ENCODE measurements at places on chromosomes 12 and 14. TPM values are rescaled to one million over a fixed set of nuclear protein-coding genes. Genes with fewer than 3 reads are reported as not detected.

DNA sequence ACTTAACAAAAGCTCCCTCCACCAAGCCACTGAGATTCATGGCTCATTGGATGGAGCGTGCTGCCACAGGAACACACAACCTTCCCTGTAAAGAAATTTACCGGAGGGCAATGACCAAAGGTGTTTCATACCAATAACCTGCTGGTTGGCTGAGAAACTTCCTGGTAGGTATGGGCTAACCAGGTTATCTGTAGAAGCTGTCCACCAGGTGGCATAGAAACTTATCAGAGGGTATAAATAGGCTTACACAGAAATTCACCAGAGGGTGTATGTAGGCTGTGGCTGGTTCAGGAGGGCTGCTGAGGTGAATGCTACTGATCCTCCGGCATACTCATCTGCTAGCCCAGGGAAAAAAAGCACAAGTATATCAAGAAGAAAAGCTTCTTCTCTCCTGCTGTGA, 27.1 kb upstream of the MTERF2 start:
- DNase-seq, result no peak

DNA sequence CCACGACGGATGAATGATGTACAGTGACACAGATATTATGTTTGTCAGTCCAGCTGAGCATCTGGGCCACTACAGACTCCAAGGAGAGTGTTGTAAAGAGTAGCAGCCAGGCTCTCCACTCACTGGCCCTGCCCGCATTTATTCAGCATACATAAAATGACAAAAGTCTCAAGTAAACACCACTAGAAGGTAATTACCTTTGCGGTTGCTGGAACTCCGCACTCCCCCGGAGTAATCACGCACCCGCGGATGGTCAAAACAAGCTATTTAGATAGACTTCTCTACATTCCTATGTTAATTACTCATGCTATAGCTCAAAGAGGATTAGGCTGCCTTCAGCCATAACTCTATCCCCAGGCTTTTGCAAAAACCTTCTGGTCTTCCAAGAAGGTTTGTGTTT, 18.8 kb upstream of the STRAP start:
- DNase-seq, result no peak

- DNase-seq, result no peak
These were observed 372.6 kb downstream of the BCL11B start for GRCh38 chr14:98899441-98899840.

GRCh38 chr12:131912518-131913274, 16.4 kb upstream of the PUS1 start:
- DNase-seq, result no peak

- no peak for DNase-seq
These were observed 68.8 kb upstream of the AMN start for GRCh38 chr14:102853648-102854047.

- DNase-seq, result no peak
These were observed 987 bp downstream of the CCER1 start for GRCh38 chr12:90953956-90954421.

- DNase-seq, result no peak
These were observed 411.6 kb downstream of the RAD51B start for GRCh38 chr14:68230950-68231717.

GRCh38 chr12:120376416-120376815, 7.5 kb upstream of the MSI1 start:
- DNase-seq, result no peak

DNA sequence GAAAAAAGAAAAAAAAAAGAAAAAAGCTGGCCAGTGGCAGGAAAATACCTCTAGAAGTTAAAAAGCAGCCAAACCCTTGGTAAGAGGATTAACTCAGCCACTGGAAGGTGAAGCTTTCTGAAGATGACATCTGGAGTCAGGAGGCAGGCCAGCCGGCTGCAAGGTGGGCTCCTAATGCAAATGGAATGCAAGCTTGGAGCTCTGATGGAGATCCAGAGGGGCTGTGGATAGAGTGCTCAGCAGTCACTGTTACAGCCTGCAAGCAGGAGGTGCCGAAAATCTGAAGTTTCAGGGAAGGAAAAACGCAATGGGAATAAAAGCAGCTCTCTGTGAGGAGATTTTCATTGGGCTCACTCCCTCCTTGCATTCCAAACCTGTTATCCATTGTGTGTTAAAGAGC, 41.0 kb downstream of the GSC start:
- DNase-seq, result no peak

DNA sequence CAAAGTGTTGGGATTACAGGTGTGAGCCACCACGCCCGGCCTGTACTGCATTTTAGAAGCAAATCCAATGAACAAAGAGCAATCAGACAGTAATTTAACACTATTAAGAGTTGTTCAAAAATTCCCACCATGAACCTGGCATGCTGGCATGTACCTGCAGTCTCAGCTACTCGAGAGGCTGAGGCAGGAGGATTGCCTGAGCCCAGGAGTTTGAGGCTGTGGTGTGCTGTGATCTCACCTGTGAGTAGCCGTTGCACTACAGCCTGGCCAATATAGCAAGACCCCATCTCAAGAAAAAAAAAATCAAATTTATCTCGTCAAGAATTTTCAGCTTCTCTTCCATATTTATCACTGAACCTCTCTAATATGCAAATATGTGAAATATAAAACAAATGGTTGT, 39.7 kb upstream of the KICS2 start:
- DNase-seq, result no peak

- no peak for DNase-seq
These were observed 197.0 kb downstream of the ETNK1 start for GRCh38 chr12:22821985-22822384.

DNA sequence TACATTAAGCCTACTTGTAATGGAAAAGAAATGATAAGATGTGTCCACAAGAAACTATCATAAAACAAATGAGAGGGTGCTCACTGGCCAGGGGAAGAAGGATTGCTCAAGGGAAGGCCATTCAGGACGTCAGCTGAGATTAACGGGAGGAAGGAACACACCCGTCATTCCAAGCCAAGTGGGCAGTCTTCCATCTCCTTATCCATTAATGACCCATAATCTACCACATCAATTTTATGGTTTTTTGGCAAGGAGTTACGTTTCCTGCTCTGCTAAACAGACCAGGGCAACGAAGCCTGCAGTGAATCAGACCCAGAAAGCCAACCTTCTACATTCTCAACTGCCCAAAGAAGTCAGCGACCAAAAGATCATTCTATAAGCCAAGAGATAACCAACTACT, 25.1 kb downstream of the PRKAB1 start:
- no peak for DNase-seq

DNA sequence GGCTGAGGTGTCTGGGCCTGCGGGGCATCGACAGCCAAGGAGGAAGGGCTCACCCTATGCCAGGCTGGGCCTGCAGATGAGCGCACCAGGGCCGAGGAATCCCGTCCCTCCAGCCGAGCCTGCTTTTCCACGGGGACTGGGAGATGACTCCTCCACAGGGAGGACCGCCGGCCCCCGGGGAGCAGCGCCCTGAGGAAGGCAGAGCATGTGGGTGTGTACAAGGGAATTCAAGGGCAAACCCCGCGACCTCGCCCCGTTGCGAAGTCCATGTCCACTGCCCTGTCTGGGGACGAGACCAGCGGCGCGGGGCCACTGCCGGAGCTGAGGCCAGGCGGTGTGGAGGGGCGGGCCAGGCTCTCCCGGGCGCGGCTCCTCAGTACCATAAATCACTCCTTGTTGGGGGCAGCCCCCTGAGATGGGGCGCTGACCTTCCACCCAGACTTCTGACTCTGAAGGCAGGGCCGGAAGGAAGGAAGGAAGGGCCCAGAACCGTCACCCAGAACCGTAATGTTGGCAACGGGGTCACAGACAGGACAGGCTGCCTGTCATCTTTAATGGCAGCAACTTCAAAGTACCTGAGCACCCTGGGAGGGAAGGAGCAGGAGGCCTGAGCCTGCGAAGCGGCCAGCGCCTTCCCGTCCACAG, 52.5 kb downstream of the RNF34 start:
- no peak for DNase-seq

DNA sequence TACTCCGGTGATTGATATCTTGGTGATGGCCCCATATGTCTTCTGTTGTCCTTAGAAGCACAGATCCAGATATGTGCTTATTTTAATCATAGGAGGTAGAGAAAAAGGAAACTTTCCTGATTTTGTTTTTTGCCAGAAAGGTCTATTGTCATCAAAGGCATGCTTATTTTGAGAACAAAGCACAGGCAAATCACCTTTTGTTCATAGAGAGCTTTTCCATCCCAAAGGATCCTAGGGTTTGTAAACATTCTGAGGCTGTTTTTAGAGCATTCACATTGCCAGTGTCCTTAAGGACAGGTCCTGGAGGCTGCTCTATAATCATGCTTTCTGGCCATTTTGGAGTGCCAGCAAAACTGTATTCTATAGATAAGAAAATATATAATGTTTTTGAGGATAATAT, 148.5 kb upstream of the SEL1L start:
- no peak for DNase-seq

GRCh38 chr12:83142914-83143313, 456.2 kb downstream of the TMTC2 start:
- no peak for DNase-seq

DNA sequence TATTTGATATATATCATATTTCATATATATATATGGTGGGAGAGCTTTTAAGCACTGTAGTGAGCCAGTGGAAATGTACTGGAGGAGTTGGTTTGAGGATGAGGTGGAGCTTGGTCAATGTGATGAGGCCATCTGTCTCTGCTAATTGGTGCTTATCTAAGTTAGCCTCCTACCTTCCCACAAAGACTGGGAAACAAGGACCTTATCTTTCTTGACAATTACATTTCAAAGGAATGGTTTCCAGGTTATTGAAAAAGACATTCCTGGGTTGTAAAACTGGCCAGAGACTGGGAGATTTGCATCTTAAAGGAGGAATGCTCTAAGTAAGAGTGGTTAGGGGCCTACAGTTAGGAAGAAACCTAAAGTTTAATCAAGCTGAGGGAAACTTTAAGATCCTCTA, 212.8 kb upstream of the SYT1 start:
- no peak for DNase-seq

GRCh38 chr12:72296389-72296788, 24.2 kb downstream of the TRHDE start:
- no peak for DNase-seq

- no peak for DNase-seq
These were observed 8.6 kb upstream of the M6PR start for GRCh38 chr12:8958066-8958465.

DNA sequence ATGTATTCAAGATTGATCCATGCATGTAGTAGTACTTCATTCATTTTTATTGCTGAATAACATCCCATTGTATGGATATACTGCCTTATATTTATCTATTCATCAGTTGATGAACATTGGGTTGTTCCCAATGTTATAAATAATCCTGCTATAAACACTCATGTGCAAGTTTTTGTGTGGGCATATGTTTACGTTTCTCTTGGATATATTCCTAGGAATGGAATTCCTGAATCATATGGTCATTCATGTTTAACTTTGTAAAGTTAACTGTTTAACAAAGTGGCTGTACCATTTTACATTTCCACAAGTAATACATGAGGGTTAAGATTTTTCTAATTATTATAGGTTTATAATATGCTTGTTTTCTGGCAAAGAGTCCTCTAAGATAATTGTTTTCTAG, 1568.2 kb upstream of the SEL1L start:
- no peak for DNase-seq

GRCh38 chr12:50387487-50387886, 8.9 kb downstream of the FAM186A start:
- no peak for DNase-seq

GRCh38 chr12:47110718-47111391, 31.1 kb upstream of the AMIGO2 start:
- no peak for DNase-seq

TOMM20L gene
- total RNA-seq, result not detected

PDE6H gene
- not detected for total RNA-seq

DDX55 gene
- total RNA-seq, result 38.3 TPM

MLXIP gene
- 45.7 TPM for total RNA-seq

SPTB gene
- not detected for total RNA-seq

RNASE3 gene
- total RNA-seq, result not detected

NEUROD4 gene
- not detected for total RNA-seq
